Germinal center (tissue), 1 donor: ENCODE measurements at places on chromosomes 1 and 21.
A peak's percentile ranks its signal among the peaks of the same experiment; 100 is the strongest.

GRCh38 chr1:54604572-54605370, 18.6 kb downstream of the FAM151A start:
- DNase-seq: peak; percentile 42

DNA sequence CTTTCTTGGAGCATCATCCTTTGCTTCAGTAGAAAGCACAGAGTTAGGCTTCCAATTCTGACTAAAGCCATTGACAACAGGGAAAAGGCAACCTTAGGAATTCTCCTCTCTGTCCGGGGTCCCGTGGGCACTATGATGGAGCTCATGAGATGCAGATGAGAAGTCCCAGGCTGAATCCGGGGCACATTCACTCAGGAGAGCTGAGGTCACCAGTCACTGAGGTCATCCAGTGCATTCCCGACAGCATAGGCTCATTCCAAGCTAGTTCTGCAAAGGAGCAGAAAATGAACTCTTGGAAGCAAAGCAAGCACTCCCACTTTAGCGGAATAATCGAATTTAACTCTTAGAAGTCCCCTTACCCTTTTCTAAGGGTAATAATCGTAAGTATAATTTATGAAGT, 6.8 kb downstream of the CR1 start:
- no peak for DNase-seq

GRCh38 chr21:43900690-43901089, 35.7 kb downstream of the AGPAT3 start:
- no peak for DNase-seq

DNA sequence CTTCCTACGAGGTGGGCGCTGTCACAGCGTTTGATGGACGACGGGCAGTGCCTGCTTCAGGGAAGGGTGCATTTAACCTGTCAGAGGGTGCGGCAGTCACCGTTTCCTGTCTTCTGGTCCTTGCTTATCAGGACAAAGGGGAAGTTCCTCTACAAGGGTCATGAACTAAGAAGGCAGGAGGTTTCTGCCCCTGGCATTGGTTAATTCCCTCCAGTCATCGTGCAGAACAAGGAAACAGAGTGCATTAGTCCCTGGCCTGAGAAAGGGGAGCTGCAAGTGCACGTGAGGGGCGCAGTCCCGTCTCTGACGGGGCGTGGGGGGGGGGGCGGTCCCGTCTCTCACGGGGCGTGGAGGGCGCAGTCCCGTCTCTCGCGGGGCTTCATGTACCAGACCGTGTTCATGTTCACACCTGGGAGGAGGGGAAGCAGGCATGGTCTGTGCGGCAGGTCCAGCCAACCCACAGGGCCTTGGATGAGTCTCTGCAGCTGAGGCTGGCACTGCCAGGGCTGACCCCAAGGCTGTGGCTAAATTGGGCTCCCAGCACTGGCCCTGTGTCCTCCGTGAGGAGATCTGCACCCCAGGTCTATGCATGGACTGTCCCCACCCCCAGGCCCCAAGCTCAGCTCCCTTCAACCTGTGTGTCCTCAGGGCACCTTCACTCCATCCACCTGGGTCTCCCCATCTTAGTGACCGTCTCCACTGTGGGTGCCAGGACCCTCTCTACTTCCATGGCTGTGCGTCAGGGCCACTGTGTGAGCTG, 89.2 kb upstream of the COL6A1 start:
- no peak for DNase-seq

DNA sequence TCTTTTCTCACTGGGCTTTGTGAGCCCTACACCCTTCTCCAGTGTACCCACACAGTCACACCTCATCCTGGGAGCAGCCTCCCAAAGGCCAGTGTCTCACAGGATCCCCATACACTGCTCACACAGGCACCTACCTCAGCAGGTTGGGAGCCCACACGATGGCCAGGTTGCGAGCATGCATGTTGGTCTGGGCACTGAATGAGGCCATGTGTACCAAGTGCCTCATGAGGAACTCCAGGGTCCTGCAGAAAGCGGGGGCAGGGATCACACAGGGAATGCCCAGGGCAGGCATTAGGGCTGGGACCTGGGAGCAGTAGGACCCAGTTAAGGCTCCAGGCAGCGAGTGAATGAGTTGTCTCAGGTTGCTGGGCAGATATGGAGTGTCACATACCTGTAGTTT, 8.5 kb upstream of the USF1 start:
- no peak for DNase-seq

GRCh38 chr1:15330028-15330427, 79.7 kb upstream of the EFHD2 start:
- DNase-seq: no peak

GRCh38 chr1:47766832-47767740, 230.1 kb downstream of the TRABD2B start:
- no peak for DNase-seq

DNA sequence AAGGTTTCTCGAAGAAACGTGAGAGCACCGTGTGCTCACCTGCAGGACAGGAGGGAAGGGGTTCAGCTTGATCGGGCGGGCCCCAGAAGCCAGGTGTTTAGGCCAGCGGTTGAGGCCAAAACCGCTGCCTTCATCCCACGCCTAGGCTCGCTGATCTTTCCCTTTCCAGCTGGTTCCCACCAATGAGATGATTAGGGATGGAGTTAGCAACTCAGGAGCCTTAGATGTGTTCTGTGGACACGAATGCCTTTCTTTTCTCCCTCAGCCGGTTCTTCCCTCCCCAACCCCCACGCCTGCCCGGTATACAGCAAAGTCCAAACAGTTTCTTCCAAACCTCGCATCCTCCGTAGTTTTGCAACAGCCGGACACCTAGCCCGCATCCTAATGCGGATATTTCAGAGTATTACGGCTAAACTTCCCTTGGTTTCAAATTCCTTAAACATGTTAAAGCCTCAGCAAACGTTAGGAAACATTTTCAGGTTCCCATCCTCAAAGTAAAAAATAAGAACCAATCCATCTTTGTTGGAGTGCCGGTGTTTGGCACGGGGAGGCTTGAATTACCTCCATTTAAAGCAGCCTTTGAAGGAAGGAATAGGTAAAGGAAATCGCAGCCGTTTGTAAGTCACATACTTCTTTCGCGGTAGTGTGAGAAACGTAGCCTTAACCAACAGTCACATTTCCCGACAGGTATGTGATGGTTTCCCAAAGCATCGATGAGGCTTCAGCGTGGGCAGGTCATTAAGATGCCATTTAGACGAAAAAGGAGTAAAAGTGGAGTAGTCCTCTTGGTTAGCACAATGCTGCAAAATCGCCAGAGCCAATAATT, 1.1 kb downstream of the LRRC8C start:
- DNase-seq: peak; percentile 24

DNA sequence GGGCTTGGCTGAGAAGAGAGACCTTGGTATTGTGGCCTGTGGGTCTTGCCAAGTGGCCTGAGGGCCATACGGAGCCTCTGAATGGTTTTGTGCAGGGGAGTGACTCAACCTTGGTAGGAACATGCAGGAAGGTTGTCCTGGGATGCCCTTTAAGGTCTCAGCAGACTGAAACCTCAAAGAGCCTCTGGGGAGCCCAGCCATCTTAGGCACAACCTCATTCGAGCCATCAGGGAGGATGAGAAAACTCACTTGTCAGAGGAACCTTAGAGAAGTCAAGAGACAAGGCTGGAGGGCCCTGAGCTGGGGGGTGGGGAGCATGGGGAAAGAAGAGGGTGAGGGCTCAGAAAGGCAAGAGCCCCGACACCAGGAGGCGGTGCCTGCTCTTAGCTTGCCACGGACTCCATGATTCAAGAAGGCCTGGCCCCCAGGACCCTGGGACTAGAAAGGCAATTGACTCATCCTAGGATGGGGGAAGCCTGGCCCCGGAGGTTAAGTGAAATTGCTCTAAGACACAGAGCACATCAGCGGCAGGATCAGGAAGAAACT, 13.0 kb downstream of the IFI6 start:
- DNase-seq: peak; percentile 41

DNA sequence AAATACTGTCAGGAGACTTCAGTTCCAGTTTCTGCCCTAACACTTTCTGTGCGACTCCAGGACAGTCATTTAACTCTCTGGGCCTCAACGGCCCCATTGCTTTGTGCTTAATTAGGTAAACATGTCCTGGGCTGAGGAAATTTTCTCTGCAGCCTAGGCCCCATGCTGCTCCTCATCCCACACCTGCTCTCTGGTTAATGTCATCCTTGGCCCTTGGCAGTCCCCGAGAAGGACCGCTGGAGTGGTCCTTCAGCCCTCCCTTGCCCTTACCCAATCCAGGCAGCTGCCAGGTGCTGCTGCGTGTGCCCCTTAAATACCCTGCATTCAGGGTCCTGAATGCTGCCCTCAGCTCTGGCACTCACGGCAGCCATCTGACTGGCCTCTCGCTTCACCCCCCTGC, 18.7 kb downstream of the UBL4B start:
- no peak for DNase-seq

DNA sequence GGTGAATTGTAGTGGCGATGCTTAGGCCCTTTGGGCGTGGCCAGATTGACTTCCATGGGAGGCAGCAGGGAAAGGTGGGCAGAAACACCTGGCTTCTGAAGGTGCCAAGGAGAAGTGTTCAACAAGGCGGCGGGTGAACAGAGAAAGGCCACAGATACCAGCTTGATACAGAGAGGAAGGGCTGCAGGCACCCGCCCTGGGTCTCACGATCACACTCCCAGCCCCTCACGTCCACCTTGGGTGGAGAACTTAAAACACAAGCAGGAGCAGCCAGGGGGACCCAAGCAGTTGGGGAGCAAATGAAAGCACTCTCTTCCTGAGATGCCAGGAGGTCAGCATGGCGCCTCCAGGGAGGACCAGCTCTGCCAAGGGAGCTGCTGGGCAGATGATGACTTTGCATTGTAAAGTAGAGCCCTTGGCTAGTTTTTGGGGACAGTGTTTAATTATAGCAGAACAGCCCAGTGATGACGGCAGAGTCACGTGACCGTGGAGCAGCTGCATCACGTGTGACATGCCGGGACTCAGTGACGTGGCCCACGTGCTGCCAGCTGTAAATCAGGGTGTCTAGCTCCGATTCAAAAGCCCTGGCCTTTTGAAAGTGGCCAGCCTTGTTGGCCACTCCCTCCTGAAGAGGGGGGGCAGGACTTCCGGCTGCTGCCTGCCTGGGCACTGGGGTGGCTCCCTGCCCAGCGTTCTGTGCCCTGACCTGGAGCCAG, 19.0 kb downstream of the SLC37A1 start:
- DNase-seq: peak; percentile 55

DNA sequence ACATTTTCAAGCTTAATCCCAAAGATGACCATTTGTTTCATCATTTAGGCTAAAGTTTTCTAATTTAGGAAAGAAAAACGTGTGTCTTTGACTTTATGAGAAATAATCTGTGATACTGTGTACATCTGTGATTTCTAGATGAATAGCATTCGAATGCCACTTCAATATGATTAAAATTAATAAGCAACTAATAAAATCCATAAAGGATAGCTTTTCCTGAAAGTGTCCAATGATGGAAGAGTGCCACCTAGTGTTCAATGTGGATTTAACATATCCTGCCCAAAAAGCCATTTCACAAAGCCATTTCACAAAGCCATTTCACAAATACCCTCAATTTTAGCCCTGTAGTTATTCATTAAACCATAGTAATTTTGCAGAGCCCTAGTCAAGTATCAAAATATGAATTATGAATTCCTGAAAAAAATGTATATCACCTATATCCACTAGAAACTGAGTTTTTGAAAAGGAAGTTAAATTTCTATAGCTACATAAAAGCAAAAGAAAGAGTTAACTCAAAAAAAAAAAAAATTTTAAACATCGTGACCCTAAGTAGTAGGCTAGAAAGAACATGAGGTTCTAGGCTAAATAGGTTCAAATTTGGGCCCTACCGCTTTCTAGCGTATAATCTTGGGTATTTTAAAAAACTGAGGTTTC, 19.1 kb downstream of the NME7 start:
- DNase-seq: peak; percentile 16

DNA sequence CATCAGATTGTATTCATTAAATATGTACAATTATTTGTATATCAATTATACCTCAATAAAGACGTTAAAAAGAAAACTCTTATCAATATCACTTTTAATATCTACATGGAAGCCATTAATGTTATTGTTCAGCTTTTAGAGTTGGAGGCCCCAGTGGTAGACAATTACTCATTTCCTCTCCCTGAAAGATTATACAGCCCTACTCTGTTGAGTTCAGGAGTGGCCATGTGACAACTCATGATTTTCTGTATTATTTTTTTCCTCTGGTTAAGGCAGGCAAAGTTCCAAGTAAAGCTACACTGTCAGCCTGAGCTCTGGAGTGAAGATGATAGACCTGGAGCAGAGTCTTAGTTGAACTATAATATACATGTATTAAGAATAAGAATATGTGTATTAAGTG, 247.9 kb upstream of the B3GALT2 start:
- DNase-seq: no peak

GRCh38 chr1:241816008-241816407, 32.0 kb upstream of the EXO1 start:
- no peak for DNase-seq

DNA sequence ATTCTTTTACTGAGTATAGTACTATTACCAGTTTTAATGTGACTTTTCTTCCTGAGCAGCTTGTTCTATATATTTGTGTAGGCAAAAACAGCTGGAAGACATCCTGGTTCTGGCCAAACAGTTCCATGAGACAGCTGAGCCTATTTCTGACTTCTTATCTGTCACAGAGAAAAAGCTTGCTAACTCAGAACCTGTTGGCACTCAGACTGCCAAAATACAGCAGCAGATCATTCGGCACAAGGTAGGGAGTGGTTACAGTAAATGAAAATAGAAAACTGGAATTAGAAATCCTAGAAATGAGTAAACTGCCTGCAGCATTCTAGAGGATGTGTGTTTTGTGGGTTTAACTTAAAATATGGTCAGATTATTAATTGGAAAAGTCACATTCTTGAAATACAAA, 64.1 kb upstream of the BMP8A start:
- no peak for DNase-seq

DNA sequence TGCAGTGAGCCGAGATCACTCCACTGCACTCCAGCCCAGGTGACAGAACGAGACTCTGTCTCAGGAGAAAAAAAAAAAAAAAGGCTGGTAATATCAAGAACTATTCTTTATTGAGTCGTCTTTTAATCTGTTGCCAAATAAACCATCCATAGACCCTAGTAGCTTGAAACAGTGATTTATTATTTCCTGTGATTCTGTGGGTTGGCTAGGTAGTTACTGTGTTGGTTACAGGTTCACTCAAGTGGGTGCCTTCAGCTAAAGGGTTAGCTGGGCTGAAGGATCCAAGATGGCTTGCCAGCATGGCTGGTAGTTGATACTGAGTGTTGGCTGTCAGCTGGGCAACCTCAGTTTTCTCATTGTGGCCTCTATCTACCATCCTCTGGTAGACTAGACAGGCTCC, 9.2 kb downstream of the TLCD4 start:
- DNase-seq: no peak

GRCh38 chr1:210629276-210629675, 300.6 kb downstream of the HHAT start:
- DNase-seq: no peak

DNA sequence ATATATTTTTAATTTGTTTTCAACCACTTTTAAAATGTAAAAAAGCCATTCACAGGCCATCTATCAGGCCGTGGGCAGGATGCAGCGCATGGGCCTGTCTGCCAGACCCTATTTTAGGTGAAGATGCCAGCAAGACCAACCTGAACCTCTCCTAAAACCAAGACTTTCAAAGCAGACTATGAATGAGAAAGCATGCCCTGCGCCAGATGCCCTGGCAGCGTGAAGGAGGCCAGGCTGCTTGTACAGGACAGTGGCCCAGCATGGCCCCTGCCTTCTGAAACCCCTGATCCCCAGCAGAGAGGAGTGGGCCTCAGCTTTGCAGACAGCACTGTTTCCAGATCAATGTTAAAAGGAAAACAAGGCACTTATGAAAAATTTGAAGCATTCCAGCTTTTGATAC, 31.6 kb downstream of the WDR4 start:
- no peak for DNase-seq
